ENCODE measurements at places on chromosomes 3 and 15.

- no peak for DNase-seq
These were observed 13.9 kb upstream of the ANPEP start for GRCh38 chr15:89828281-89829145.

- no peak for DNase-seq
These were observed 64.4 kb downstream of the PHC3 start for GRCh38 chr3:170117134-170117533.

DNA sequence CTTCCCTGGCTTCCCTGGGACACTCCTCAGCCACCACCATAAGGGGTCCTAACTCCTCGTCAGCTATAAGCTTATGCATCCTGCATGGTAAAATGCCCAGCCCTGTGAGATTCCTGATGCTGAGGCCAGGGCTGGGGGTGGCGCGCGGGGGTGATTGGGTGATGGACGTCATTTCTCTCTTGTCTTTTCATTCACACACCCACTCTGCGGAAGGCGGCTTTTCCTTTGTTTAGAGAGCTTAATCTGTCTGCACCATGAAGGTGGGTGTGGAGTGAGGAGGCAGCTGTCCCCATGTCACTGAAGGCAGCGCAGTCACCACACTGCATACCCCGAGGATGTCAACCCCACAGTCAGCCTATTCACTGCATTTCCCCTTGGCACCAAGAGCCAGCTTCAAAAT, 110.0 kb upstream of the NSMCE3 start:
- no peak for DNase-seq

DNA sequence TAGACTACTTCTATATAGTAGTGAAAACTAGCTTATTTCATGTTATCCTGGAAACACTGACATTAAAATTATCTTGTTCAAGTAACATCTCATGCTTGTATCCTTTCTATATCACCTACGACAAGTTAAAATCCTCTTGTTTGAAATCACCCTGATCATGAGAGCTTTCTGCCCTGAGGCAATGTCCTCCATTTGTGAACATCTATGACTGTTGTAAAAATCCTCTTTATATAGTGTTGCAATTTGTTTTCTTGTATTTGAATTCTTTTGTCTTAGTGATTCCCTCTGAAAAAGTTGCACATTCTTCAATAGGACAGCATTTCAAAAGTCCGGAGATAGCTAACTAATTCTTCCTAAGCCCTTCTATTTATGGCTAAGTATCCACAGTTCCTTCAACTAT, 480.3 kb downstream of the NSUN3 start:
- DNase-seq: no peak

GRCh38 chr3:101017017-101017416, 23.8 kb upstream of the ABI3BP start:
- no peak for DNase-seq

- peak; percentile 40 for DNase-seq
These were observed 1.6 kb downstream of the TSC22D2 start for GRCh38 chr3:150409512-150410310.
